ENCODE measurements at places on chromosomes 12 and 14. TPM values are rescaled to one million over a fixed set of nuclear protein-coding genes. Genes with fewer than 3 reads are reported as not detected.

GRCh38 chr12:127785540-127785939, 481.4 kb upstream of the TMEM132C start:
- no peaks in the 10 kb centered on the region for H3K27me3 ChIP-seq
- H3K4me3 ChIP-seq, result no peak overlapping the region
- no peaks in the 10 kb centered on the region for H3K4me1 ChIP-seq
- no peak overlapping the region for H3K27ac ChIP-seq

- no peaks in the 10 kb centered on the region for H3K4me1 ChIP-seq
- H3K27me3 ChIP-seq, result no peaks in the 10 kb centered on the region
- H3K36me3 ChIP-seq, result no peaks in the 10 kb centered on the region
- H3K4me3 ChIP-seq, result no peak overlapping the region
- DNase-seq, result no peak
Measured at GRCh38 chr12:132460571-132460970, 29.4 kb upstream of the FBRSL1 start.

- H3K27me3 ChIP-seq, result no peaks in the 10 kb centered on the region
- no peak overlapping the region for H3K4me3 ChIP-seq
- no peak overlapping the region for H3K27ac ChIP-seq
- no peak for DNase-seq
Measured at GRCh38 chr12:5516371-5517241, 84.7 kb downstream of the NTF3 start.

- H3K4me1 ChIP-seq, result no peaks in the 10 kb centered on the region
- no peak for DNase-seq
- H3K27me3 ChIP-seq, result no peaks in the 10 kb centered on the region
Measured at GRCh38 chr12:110861729-110862128, 14.9 kb downstream of the CCDC63 start.

- H3K4me3 ChIP-seq, result no peak overlapping the region
- no peaks in the 10 kb centered on the region for H3K4me1 ChIP-seq
- peaks cover 3% of the 10 kb centered on the region for H3K27me3 ChIP-seq
Measured at GRCh38 chr14:31965735-31966598, 111.1 kb upstream of the ARHGAP5 start.

- no peaks in the 10 kb centered on the region for H3K36me3 ChIP-seq
- H3K4me3 ChIP-seq, result peak overlapping the region; percentile 6
- no peaks in the 10 kb centered on the region for H3K27me3 ChIP-seq
- DNase-seq, result no peak
Measured at GRCh38 chr12:2064071-2064507, 11.3 kb downstream of the CACNA1C start.

DNA sequence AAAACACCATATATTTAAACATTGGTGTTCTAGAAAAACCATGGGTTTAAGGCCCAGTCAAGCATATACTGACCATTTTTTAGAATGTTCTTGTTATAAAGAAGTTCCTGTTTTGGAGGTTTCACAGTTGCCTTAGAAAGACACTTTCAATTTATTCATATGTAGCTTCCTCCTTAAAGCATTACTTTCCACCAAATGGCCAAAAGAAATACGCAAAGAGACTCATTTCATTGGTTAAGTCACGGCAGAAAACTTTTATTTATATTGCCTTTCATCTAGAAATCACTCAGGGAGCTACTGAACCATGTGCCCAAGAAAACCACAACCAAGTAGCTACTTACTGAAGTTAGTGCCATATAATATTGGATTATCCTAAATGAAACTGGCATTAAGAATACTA, 40.0 kb downstream of the MYBPC1 start:
- no peaks in the 10 kb centered on the region for H3K36me3 ChIP-seq
- H3K27me3 ChIP-seq, result peaks cover 2% of the 10 kb centered on the region
- H3K27ac ChIP-seq, result no peak overlapping the region
- DNase-seq, result no peak
- no peak overlapping the region for H3K4me3 ChIP-seq

- H3K36me3 ChIP-seq, result no peaks in the 10 kb centered on the region
- H3K27ac ChIP-seq, result no peak overlapping the region
- H3K4me1 ChIP-seq, result no peaks in the 10 kb centered on the region
- peak; percentile 43 for DNase-seq
- H3K4me3 ChIP-seq, result no peak overlapping the region
Measured at GRCh38 chr14:104802394-104803184, 1.7 kb downstream of the ZBTB42 start.

- DNase-seq, result peak; percentile 46
- no peaks in the 10 kb centered on the region for H3K36me3 ChIP-seq
- H3K4me1 ChIP-seq, result no peaks in the 10 kb centered on the region
- no peak overlapping the region for H3K27ac ChIP-seq
Measured at GRCh38 chr14:26204728-26205479, 392.9 kb downstream of the NOVA1 start.

DNA sequence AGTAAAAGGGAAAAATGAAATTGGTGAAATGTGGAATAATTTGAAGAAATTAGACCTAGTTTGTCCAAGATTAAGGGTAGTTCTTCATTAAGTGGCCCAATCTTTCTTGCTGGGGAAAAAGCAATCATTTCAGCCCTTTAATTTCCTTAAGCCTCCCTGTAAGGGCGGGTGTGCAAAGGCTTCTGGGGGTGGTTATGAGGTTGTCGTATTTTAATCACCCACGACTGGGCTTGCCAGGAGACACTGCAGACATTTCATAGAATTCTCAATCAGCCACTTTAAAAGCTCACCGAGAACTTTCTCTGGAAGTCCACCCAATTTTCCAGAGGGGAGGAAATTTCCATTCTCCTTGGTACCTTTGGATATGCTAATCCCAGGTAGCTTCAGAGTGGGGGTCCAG, 43.4 kb downstream of the DLK1 start:
- H3K4me1 ChIP-seq, result no peaks in the 10 kb centered on the region
- H3K4me3 ChIP-seq, result no peak overlapping the region
- no peak for DNase-seq
- H3K36me3 ChIP-seq, result no peaks in the 10 kb centered on the region

DNA sequence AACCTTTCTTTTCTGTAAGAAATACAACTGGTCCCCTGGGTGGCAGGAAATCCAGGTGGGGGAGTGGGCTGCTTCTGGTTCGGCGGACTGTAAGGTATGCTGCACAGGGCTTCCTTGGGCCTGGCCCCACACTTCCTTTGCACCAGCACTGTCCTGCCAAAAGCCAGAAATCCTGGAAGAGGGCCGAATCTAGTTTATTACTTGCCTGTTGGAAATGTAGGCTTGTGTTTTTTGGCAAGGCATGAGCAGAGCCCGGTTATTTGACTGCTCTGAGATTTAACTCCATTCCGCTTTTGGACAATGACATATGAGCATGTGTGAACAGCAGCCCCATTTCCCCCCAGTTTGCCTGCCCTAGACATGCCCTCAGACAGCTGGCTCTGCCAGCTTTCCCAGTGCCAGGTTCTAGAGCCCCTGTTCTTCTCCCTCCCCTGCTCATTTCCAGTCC, 86.6 kb downstream of the BORCS5 start:
- peak overlapping the region; percentile 85 for H3K27ac ChIP-seq
- H3K36me3 ChIP-seq, result no peaks in the 10 kb centered on the region
- H3K27me3 ChIP-seq, result no peaks in the 10 kb centered on the region
- no peak overlapping the region for H3K4me3 ChIP-seq
- H3K4me1 ChIP-seq, result no peaks in the 10 kb centered on the region

GRCh38 chr12:131901431-131902331, 7.3 kb downstream of the ULK1 start:
- H3K27ac ChIP-seq, result no peak overlapping the region
- H3K36me3 ChIP-seq, result no peaks in the 10 kb centered on the region
- H3K4me1 ChIP-seq, result no peaks in the 10 kb centered on the region
- DNase-seq, result peak; percentile 44

DNA sequence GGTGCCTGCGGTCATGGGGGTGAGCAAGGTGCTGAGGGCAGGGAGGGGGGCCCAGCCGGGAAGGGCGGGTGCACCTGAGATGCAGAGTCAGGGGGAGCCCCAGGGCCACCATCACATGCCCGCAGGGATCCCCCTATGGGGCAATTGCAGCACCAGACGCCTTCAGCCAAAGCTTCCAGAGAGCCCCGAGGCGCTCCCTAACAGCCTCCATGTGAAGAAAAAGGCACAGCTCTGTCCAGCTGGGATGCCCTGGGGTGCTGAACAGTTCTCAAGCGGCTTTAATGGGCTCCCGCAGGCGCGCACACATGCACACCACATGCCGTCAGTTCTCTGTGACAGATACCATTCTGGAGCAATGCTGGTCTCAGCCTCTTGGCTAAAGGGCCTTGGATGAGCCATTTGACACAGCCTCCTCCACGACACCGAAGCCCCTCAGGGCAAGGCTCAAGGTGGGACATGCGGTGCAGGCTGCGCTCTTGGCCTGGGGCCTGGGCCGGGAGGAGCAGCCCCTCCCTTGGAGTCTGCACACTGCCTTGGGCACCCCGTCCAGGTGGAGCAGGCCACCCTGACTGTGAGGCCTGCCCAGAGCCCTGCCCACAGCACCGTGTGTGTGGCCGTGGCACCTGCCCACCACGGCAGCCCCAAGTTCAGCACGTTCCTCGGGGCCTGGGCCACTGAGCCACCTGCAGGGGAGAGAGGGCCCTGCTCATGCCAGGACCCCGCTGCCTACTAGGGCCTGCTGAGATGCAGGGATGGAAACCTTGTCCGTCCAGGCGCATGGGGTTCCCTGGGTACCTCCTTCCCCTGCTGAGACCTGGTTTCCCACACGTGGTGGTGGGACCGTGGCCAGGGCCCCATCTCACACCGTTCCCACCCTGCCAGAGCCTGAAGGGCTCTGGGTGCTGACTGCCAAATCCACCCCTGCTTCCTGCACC, 7.7 kb downstream of the XRCC3 start:
- no peaks in the 10 kb centered on the region for H3K27me3 ChIP-seq
- no peaks in the 10 kb centered on the region for H3K36me3 ChIP-seq
- H3K27ac ChIP-seq, result no peak overlapping the region
- no peaks in the 10 kb centered on the region for H3K4me1 ChIP-seq
- peak; percentile 38 for DNase-seq
- no peak overlapping the region for H3K4me3 ChIP-seq

DNA sequence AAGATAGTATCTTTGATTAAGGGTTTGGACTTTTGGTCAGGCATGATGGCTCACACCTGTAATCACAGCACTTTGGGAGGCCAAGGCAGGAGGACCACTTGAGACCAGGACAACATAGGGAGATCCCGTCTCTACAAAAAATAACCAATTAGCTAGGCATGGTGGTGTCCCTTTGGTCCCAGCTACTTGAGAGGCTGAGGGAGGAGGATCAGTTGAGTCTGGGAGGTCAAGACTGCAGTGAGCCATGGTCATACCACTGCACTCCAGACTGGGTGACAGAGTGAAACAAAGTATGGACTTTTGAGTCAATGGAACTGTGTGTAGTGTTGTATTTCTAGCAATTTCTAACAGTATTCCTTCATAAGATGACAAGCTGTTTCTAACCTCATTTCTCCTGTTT, 38.7 kb upstream of the CCDC88C start:
- DNase-seq, result no peak
- no peaks in the 10 kb centered on the region for H3K27me3 ChIP-seq

GRCh38 chr14:38255673-38256532, at the start of gene CLEC14A:
CLEC14A (minus strand) TSS chr14:38256093; CDS start chr14:38256022, 71 bp downstream.
- H3K4me1 ChIP-seq, result no peaks in the 10 kb centered on the region
- DNase-seq, result peak; percentile 51
- H3K36me3 ChIP-seq, result no peaks in the 10 kb centered on the region

- peak; percentile 75 for DNase-seq
- H3K27me3 ChIP-seq, result no peaks in the 10 kb centered on the region
- H3K4me1 ChIP-seq, result peaks cover 3% of the 10 kb centered on the region
- H3K4me3 ChIP-seq, result no peak overlapping the region
- no peaks in the 10 kb centered on the region for H3K36me3 ChIP-seq
- H3K27ac ChIP-seq, result no peak overlapping the region
Measured at GRCh38 chr12:90253674-90254181, 545.1 kb upstream of the ATP2B1 start.

Gene DDN
- 0.10 TPM for total RNA-seq

Gene SIX6
- total RNA-seq, result not detected

- no peak overlapping the region for H3K4me3 ChIP-seq
- no peak overlapping the region for H3K27ac ChIP-seq
- H3K27me3 ChIP-seq, result no peaks in the 10 kb centered on the region
- no peaks in the 10 kb centered on the region for H3K36me3 ChIP-seq
Measured at GRCh38 chr14:86766469-86766868, 1226.5 kb downstream of the GALC start.

- H3K27me3 ChIP-seq, result no peaks in the 10 kb centered on the region
- H3K4me3 ChIP-seq, result no peak overlapping the region
- H3K27ac ChIP-seq, result no peak overlapping the region
- H3K36me3 ChIP-seq, result no peaks in the 10 kb centered on the region
- no peak for DNase-seq
Measured at GRCh38 chr12:946631-947030, 2.9 kb downstream of the RAD52 start.

DNA sequence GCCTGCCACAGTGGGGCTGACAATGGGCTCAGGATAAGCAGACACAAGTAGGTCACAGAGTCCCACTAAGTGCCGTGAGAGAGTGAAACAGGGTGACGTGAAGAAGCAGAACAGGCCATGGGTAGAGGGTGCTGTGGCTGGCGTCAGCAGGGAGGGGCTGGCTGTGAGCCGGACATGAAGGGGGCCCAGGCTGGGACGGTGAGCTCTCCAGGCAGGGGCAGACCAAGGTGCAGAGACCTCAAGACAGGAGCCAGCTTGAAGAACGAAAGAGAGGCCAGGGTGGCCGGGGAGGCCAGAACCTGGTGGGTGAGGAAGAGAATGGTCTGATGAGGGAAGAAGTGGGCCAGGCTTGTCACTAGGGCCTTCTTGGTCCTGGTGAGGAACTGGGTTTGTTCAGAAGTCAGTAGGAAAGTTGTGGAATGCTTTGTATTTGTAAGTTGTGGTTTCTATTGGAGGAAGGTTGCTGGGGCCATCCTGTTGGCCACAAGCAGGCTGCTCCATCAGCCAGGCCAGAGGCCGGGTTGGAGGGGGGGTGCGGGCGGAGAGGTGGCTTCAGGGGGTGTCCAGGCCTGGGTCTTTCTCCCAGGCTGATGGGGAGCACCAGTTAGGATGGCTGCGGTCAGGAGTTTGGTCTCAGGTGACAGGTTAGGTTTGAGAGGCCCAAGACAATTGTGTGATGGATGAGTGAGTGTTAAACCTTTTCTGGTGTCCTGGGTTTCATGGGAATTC, 21.4 kb upstream of the MLXIP start:
- H3K4me1 ChIP-seq, result no peaks in the 10 kb centered on the region
- H3K27me3 ChIP-seq, result no peaks in the 10 kb centered on the region
- no peaks in the 10 kb centered on the region for H3K36me3 ChIP-seq
- no peak overlapping the region for H3K4me3 ChIP-seq
- H3K27ac ChIP-seq, result no peak overlapping the region
- no peak for DNase-seq

GRCh38 chr14:60226298-60226697, 22.7 kb upstream of the PPM1A start:
- H3K36me3 ChIP-seq, result no peaks in the 10 kb centered on the region
- H3K4me1 ChIP-seq, result no peaks in the 10 kb centered on the region
- H3K27me3 ChIP-seq, result no peaks in the 10 kb centered on the region
- no peak overlapping the region for H3K4me3 ChIP-seq
- no peak for DNase-seq

Gene GZMB
- 3.0 TPM for total RNA-seq

Gene OAS2
- total RNA-seq, result 12.6 TPM

- no peak overlapping the region for H3K4me3 ChIP-seq
- no peak overlapping the region for H3K27ac ChIP-seq
Measured at GRCh38 chr12:66113471-66113870, 17.1 kb downstream of the LLPH start.

Gene ALDH6A1
- total RNA-seq, result 28.4 TPM

GRCh38 chr12:117169548-117169947, 20.7 kb downstream of the FBXO21 start:
- no peaks in the 10 kb centered on the region for H3K27me3 ChIP-seq
- peaks cover 10% of the 10 kb centered on the region for H3K36me3 ChIP-seq
- no peak overlapping the region for H3K4me3 ChIP-seq
- H3K27ac ChIP-seq, result no peak overlapping the region

- H3K27me3 ChIP-seq, result no peaks in the 10 kb centered on the region
- no peak overlapping the region for H3K4me3 ChIP-seq
- H3K36me3 ChIP-seq, result no peaks in the 10 kb centered on the region
- DNase-seq, result no peak
Measured at GRCh38 chr14:44525237-44525636, 18.2 kb upstream of the FSCB start.

Gene PPP1R1A
- 9.0 TPM for total RNA-seq
